ENCODE measurements at places on chromosomes 13 and 19.

DNA sequence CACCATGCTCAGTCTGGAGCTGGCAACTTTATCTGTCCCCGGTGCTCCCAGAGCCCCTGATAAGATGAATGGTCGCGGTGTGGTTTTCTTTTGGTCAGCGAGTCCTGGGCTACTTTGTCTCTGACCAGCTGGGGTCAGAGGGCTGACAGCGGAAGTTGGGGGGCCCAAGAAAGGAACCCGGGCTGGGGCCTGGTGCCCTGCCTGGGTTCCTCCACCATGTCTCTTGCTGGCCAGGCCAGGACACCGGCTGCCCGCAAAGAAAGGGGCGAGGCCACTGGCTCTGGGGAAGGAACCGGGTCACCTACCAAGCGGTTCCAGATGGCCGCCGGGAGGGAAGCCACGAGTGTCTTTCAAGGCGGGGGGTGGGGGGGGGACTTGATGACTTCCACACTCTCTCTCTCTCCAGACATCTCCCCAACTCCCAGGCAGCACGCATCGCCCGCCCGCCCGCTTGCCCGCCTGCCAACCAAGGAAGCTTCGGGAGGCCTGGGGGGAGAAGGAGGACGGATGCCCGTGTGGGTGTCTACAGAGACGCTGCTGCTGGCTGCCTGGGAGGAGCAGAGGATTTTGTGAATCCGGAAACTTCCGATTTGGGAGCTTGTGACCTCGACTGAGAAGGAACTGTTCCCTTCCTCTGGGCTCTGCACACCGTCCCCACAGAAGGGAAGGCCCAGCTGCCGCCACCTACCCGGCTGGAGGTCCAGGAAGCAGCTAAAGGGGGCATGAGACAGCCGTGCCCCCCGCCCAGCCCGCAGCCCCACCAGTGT, 1.1 kb downstream of the PIP5K1C start:
- DNase-seq = no peak

GRCh38 chr13:74132152-74132775, 1.9 kb downstream of the KLF12 start:
- no peak for DNase-seq

GRCh38 chr19:16210168-16210567, 12.5 kb downstream of the AP1M1 start:
- no peak for DNase-seq

GRCh38 chr19:33667881-33668280, 46.1 kb downstream of the CHST8 start:
- DNase-seq = no peak

Data from NCI-H2081 treated with DMSO at 0.1 percent for 48 hours (cell line).